ENCODE measurements at places on chromosomes 7 and 10. TPM values are rescaled to one million over a fixed set of nuclear protein-coding genes. Genes with fewer than 3 reads are reported as not detected.

The SKIDA1 gene
- total RNA-seq: 0.25 TPM

The PLEKHS1 gene
- total RNA-seq: 0.08 TPM

The GRID2IP gene
- 0.28 TPM for total RNA-seq

The MUC12 gene
- not detected for total RNA-seq

GRCh38 chr7:5594616-5595544 lies 171.2 kb upstream of the TNRC18 start:
- no peak for DNase-seq

DNA sequence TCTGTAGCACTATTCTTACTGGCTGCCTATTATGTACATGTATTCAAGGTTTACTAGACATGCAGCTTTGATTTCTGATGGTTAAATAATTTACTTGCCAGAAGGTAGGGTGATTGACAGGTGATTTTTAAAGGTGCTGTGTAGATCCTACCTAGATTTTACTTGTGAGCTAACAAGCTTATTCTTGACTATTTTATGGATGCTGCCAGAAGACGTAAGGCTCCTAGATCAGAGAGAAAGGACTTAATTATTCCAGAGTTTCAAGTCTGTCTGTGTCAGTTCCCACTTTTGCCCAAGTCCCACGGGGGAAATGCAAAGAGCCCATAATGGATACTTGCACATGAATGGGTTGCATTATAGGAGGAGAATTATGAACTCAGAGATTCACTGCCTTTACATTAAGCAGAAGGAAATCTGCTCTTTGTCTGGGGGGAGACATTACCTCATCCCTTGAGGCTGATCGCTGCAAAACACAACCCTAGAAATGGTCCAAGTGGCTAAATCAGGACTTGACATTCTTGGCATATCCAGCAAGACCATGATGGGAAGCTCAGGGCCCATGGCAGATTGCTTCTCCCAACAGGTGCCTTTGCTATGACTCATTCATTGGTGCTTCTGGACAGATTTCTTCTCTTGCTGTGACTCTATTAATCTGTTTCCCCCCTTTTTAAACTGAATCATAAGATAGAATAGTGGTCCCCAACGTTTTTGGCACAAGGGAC lies 32.1 kb downstream of the GPR158 start:
- no peak for DNase-seq

DNA sequence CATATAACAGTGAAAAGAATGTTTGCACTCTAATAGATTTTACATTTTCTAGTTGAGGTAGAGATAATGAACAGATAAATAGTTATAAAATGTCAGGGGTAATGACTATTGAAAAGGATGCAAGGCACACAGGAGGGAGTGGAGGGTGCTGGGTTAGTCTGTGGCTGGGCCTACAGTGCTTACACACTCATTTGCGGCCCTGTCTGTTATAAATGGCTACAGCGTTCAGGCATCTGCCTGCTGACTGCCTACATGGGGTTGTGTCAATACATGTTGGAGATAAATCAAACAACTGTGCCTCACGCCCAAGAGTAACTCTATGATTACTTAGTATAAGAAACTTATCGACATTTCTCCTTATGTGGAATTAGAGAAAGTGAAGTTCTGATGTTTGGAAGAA lies 313.3 kb downstream of the ACTR3B start:
- DNase-seq: no peak

- DNase-seq: no peak
These were observed 131.4 kb downstream of the SRPK2 start for GRCh38 chr7:105257338-105257737.

DNA sequence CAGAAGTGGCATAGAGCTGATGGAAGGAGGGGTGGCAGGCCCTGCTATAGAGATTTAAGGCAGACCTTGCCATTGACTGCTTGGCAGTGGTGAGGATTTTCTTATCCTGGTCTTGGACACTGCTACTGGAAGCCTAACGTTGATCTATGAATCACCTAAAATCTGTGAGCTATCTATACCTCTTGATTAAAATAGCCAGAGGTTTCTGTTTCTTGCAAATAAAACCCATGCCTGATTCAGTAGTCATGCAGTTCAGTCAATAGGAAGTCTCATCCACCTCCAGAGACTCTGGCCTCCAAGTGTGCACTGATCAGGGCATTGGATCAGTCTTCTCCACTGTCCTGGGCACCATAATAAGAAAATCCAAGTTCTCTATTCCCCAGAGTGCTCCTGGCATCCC lies 286.5 kb downstream of the PTEN start:
- DNase-seq: no peak

DNA sequence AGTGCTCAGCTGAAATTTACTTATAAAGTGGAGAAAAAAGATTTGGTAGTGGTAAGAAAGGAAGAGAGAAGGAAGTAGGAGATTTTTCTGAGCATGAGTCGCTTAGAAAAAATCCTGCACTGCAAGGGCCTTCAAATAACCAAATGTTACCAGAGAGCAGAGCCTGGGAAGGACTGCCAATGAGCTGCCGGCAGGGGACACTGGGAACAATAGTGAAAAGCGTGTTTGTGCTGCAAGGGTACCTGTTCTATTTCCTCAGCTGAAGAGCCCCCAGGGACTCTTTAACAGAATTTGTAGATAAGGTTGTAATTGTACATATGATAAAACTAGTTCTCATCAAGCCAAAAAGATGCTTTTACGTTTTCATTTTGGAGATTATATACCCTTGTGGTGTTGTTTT lies 696.3 kb upstream of the C7orf33 start:
- no peak for DNase-seq

DNA sequence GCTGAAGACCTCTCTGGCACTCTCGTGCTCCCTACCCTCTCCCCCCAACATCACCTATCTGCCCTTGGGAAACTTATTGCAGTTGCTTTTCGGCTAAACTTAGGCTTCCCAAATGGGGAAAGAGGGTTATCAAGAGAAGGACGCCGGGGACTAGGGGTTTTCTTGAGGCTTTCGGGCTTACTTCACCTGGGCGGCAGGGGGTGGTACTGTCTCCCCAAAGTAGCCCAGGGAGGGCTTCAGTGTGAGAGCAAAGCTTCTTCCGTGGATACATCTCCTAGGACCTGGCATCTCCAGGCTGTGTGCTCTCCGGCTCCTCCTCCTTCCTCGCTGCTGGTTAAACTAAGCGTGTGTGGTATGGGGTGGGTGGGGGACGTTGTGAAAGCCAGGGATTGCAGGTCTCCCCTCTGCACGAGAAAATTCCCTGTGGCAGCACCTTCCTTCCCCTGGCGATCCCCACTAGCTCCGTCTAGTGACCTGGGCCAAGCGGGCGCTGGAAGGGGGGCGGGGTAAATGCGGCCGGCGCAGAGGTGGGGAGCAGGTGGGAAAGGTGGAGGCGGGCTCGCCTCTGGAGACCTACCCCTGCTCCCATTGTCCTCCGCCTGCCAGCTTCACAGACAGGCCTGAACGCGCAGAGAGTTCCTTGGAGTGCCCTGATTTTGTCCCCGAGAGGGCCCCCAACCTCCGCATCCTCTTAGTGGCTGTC lies 1.1 kb downstream of the PLXDC2 start:
- no peak for DNase-seq

DNA sequence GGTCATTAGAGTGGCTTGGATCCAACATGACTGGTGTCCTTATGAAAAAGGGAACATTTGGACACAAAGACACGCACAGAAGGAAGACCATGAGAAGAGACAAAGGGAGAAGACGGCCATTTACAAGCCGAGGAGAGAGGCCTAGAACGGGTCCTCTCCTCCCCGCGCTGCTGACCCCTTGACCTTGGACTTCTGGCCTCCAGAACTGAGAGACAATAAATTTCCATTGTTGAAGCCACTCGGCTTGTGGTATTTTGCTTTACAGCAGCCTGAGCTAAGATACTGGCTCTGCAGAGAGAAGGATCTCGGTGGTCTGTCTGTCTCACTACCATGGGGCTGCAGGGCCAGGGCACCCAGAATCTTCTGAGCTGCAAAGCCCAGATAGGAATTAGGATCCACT lies 38.1 kb upstream of the ECHDC3 start:
- no peak for DNase-seq

Measured in activated CD4-positive, alpha-beta memory T cell treated with anti-CD3 and anti-CD28 coated beads, Interleukin-2, amount 10 ng/mL, durations not matched to agents 7 days and 5 days (primary cell).